ENCODE measurements at places on chromosomes 16 and 17.

DNA sequence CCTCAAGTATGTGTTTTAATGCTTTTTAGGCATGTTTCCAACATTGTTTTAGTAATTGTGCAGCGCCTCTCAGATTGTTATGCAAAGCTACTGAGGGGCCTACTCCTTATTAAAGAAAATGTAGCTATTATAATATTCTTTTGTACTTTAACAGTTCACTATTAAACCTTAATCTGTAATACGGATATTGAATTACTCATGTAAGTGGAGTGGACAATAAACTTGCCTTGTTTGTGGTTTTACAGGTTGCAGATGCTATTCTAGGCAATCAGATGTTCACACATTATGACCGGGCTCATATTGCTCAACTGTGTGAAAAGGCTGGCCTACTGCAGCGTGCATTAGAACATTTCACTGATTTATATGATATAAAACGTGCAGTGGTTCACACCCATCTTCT is 41.0 kb downstream of the PTRH2 start:
- no peak for DNase-seq

- no peak for DNase-seq
These were observed 49.9 kb downstream of the DNAH17 start for GRCh38 chr17:78527345-78527744.

DNA sequence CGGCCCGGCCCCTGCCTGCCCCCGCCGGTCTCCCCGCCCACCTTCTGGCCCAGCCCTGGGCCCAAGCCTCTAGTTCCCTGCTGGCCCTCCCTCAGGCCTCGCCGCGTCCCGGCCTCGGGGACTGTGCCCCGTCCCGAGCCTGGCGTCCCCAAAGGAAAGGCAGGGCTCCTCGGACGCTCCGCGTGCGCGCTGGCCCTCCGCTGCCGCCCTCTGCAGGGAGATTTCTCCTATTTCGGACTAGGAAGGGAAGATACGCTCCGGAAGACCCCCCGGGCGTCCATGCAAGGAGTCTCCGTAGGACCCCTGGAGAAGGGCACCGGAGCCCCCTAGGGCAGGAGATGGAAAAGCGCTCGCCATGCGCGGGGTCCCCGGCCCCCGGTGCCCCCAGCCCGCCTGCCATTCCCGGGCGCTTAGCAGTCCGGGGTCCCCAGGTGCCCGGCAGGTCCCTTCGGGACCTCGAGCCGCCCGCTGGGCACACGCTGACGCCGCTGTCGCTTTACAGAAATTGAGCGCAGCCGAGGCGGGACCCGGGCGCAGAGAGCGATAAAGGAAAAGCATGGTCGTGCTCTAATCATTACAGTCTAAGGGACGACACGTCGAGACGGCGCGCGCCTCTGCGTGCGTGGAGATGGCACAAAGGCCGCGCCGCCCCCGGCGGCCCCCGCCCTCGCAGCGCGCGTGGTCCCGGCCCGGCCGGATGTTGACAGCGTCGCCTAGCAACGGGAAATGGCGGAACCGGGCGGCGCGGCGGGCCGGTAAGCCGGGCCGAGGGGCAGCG is at the start of gene CCDC40:
Gene CCDC40, plus strand, starts transcription at position 706 of the 778 bp plus-strand sequence. Its CDS starts 21 bp downstream, at position 727.
- DNase-seq = peak; percentile 63

DNA sequence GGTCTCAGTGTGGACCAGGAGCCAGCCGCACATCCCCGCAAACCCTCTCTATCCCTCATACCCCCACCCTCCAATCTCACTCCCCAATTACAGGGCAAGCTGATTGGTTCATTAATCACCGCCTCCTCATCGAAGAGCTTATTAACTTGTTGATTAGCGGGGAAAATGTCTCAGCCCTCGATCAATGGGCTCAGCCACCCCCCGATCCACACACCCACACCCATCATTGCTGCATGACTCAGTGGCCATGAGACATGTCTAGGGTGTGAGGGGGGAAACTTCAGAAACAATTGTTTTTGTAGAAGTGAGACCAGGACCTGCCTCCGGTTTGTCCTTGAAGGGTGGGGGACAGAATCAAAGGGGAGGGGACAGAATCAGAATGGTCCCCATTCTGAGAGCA is 2.5 kb upstream of the PYY start:
- DNase-seq = no peak

DNA sequence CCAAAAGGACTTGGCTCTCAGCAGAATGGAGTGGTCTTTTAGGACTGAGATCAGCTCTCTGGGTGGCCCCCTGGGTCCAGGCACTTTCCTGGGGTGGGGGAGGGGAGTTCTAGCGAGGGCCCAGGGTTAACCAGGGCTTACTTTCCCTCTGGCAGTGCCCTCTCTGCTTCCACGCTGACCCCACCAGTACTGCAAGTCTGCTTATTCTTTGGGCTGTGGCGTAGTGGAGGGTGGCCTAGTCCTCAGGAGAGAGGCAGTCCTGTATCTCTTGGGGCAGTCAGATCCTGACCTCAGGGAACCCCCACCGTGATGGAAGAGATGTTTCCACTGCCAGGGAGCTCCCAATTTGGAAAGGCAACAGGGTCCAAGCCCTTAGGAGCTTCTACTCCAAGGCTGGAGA is 79.4 kb downstream of the CCDC182 start:
- no peak for DNase-seq

GRCh38 chr16:61500851-61501250 is 535.4 kb downstream of the CDH8 start:
- no peak for DNase-seq

DNA sequence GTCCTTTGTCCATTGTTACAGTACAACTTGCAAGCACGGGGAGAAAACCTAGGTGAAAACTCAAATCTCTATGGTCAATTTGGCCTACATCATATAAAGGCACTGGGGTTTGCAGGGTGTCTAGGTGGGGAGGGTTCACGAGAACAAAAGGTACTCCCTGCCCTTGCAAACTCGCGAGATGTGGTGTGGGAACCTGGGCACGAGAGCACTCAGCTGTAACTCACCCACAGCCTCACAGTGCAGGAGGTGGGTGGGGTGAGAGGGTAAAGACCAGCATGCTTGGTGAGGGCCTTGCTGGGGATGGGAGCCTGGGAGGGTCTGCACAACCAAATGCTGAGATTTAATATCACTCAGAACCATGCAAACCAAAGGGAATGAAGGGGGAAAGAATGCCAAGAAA is 18.4 kb upstream of the ZNF594 start:
- DNase-seq = no peak

DNA sequence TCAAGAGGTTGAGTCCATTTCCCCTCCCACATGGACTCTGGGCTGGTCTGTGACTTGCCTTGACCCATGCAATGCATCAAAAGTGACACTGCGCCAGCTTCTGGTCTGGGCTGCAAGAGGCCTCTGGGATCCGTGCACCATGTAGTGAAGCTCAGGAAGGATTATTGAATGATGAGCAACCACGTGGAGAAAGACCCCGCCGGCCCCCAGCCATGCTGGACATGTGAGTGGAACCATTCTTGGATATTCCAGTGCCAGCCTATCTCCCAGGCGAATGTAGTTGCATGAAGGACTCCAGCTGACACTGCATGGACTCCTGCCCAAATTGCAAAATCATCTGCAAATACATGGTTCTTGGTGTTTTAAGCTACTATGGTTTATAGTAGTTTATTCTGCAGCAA is 7.6 kb upstream of the ALOX15B start:
- DNase-seq = no peak

GRCh38 chr16:54923988-54924387 is 6.7 kb upstream of the IRX5 start:
- no peak for DNase-seq

DNA sequence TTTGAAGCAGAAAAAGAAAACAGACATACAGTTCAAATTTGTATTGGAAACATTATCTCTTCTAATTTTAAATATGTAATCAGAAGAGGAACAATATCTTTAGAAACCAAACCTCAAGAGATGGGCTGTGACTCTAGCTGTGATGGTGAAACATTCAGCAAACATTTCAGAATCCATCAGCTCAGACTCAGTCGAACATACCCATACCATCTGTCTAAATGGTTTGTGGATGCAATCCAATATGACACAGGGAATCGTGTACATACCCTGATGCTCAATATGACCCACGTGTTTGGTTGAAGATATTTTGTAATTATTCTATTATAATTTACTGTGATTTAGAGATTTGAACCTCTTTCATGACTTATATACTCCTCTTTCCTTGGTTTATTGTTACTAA is 665.2 kb upstream of the CDH8 start:
- no peak for DNase-seq

- DNase-seq = no peak
These were observed 3.1 kb upstream of the BAIAP3 start for GRCh38 chr16:1330260-1330914.

Data from activated T-helper 1 cell treated with anti-CD3 and anti-CD28 coated beads, Interleukin-2, amount 50 U/mL, for 16 hours (primary cell).